ENCODE measurements at places on chromosomes 7 and 10.
A peak's percentile ranks its signal among the peaks of the same experiment; 100 is the strongest.

DNA sequence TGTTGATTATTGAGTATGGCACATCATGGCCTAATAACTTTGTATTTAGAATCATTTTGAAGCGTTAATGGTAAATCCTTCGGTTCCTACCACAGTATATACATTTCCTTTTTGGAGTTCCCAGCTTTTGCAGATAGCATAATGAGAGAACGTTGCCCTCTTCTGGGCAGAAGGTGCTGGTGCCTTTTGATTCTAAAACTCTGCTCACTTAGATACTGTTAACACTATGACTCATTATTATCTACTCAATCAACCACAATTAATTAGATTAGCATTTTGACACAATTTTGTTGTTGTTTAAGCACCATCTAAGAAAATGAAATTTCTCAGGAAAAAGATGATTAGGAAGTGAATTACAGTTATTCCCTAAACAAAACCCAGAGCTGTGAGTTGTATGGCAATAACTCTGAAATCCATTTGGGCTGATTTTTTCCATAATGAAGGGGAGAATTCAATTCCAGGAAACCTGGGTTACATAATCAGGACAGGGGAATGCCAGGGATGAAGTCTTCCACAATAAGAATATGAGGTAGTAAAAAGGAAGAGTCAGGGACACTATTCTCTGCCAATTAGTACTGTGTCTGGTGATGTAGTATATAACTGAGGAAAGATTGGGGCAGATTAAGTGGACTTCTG, 11.5 kb upstream of the DLD start:
- no peak for DNase-seq

DNA sequence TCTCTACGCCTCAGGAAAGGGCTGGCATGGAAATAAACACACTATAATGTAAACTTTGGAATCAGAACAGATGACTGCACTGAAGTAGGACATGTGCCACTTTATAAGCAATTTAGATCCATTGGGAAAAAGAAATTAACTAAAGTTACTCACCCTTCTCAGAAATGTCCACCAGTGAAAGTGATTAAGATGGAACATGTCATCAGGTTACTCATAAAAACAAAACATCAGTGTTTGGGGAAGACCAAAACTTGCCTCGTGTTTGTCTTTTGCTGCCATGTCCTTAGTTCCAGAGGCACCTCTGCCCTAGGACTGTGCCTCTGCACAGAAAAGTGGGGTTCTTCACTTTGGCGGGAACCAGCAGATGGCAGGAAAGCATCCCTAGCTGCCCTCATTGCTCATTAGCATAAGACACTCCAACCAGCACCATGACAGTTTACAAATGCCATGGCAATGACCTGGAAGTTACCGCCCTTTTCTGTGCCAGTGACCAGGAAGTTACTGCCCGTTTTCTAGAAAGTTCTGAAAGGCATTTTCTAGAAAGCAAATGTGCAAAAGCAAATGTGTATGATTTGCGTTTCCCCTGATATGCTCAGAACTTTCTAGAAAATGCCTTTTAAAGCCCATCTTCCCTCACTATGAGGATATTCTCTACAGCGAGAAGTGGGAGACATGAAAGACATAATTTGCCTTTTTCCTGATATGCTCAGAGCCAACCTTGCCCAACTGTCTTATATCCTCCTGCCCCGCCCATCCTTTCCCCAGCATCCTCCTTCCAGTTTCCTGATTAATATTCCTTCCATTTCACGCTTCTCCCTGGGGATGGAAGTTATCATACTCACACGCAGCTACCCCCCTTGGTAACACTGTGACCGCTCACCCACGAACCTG, 258.2 kb downstream of the USP6NL start:
- no peak for DNase-seq

- DNase-seq: no peak
Measured at GRCh38 chr7:55536619-55537457, 35.5 kb downstream of the VOPP1 start.

- DNase-seq: peak; percentile 33
Measured at GRCh38 chr10:28241741-28242399, 61.0 kb downstream of the MPP7 start.

DNA sequence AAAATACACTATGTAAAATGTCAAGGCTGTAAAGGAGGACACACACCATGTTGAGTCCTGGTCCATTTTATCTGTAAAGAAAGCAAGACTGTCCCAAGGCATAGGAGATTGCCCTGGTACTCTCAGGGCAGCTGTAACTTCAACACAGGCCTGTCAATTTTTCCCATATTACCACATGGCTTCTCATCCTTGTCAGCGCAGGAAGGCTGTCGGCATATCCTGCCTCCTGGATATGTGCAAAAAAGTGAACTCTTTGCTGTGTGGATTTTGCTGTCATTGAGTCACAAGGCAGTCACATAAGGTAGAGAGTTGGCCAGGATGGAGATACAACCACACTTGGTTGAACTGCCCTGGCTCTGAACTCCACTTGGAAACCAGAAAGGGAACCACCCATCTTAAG, 8.7 kb downstream of the DUSP5 start:
- DNase-seq: no peak

DNA sequence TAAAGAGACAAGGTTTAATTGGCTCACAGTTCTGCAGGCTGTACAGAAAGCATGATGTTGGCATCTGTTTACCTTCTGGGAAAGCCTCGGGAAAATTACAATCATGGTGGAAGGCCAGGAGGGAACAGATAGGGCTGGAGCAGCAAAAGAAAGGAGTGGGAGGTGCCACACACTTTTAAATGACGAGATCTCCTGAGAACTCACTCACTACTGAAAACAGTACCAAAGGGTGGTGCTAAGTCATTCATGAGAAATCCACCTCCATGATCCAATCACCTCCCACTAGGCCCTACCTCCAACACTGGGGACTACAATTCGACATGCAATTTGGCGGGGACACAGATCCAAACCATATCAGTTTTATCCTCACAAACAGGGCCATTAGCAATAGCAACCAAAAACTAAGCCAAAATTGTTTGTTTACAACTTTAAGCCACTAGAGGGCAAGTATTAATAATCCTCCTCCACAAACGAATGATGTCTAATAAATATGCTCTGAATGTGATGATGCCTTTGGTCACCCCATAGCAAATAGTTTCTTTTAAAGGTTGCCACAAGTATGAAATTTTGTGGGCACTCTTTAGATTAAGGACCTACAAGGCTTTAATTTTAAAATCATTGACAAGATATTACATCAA, 129.2 kb upstream of the NRBF2 start:
- DNase-seq: no peak

DNA sequence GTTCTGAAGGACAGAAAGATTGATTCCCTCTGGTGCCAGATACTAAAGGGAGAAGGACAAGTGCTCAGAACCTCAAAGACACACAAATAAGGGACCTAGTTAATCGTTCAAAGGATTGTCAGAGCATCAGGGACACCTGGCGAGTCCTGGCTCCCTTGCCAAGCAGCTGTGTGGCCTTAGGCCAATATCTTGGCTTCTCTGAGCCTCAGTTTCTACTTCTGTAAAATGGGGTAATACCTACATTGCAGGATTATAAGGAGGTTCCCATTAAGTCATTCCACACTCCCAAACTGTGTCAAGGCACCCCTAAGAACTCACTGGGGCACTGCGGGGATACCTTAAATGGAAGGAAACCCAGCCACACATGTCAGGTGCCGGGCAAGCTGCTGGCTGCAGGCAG, 29.4 kb downstream of the DRGX start:
- no peak for DNase-seq

DNA sequence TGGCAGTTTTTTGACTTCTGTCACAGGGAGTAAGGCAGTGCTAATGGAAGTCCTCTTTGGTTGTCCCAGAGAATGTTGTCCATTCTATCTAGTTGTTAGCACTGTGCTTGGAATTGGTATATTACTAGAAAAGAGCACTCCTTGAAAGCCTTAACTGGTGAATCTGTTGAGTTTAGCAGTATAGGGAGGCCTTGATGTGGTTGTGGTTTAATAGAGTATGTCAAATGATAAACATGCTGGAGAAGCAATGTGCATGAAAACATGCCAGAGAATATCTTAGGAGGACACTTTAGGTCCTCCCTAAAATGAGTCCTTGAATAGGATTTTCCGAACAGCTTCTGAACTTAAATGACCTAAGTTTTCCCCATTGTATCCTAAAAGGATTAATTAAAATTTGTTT, 98.6 kb downstream of the BTRC start:
- DNase-seq: no peak

GRCh38 chr10:114357515-114357996, 46.7 kb downstream of the AFAP1L2 start:
- no peak for DNase-seq

GRCh38 chr10:131621784-131622624, 278.8 kb upstream of the PPP2R2D start:
- no peak for DNase-seq

GRCh38 chr7:110386913-110387312, 704.0 kb upstream of the LRRN3 start:
- peak; percentile 30 for DNase-seq

GRCh38 chr10:27512548-27512947, 8.4 kb downstream of the RAB18 start:
- no peak for DNase-seq

DNA sequence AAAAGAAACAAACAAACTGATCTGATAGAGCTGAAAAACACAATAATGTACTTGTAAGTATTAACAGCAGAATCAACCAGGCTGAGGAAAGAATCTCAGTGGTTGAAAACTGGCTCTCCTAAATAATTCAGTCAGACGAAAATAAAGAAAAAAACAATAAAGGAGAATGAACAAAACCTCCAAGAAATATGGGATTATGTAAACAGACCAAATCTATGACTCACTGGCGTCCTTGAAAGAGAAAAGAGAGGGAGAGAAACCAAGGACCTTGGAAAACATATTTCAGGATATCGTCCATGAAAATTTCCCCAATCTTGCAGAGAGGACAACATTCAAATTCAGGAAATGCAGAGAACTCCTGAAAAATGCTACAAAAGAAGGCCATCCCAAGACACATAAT, 62.9 kb downstream of the FBXL13 start:
- DNase-seq: no peak

DNA sequence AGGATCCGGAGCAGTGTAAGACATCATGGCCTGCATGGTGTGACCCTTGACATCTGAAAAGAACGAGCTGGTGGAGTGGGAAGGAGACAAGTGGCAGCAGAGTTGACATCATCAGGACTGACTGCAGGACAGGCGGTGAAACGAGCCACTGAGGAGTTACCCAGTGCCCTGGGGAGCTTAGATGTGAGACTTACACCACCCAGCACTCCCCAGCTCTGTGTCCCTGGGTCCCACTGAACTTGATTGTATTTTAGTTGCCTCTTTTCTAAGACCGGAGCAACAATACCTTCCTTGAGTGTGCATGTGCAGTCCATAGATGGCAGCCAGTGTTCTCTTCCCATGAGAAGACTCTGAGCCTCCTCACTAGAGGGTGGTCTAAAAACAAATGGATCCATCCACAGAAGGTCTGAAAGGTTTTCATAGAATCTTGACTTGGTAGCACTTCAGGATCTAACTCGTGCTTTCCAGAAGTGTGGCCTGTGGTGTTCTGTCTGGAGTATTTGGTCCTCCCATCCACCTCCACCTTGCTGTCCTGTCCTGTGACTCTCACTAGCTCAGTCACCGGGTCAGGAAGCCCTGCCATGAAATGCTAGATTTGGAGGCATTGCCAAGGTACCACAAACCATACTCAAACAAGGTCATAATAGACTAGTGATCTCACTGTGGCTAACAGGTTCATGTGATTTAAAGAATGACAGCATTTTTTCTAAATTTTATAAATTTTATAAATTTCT, 59.0 kb downstream of the IKZF1 start:
- DNase-seq: no peak

GRCh38 chr7:136998495-136998894, 130.0 kb downstream of the CHRM2 start:
- peak; percentile 30 for DNase-seq

GRCh38 chr10:20892011-20892585, 5.0 kb downstream of the NEBL start:
- no peak for DNase-seq

- DNase-seq: no peak
Measured at GRCh38 chr7:11485636-11486035, 346.4 kb downstream of the THSD7A start.

DNA sequence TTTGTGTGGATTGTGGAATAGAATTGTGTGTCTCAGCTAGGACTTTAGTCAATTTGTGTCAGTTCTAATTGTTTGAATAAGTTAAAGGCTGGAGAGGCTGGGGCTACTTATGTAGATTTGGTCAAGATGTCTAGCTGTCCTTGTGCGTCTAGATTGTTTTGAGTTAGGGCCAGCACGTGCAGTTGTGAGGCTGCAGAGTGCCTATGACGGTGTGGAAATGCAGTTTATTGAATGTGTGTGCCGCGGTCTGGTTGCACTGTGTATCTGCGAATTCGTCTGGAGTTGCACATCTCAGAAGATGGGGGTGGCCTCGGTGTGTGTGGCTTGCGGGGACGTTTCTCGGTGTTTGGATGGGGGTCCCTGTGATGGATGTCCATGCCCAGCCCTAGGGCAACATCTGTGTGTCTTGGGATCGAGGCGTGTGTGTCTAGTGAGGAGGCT, 10.2 kb downstream of the EMX2 start:
- no peak for DNase-seq

DNA sequence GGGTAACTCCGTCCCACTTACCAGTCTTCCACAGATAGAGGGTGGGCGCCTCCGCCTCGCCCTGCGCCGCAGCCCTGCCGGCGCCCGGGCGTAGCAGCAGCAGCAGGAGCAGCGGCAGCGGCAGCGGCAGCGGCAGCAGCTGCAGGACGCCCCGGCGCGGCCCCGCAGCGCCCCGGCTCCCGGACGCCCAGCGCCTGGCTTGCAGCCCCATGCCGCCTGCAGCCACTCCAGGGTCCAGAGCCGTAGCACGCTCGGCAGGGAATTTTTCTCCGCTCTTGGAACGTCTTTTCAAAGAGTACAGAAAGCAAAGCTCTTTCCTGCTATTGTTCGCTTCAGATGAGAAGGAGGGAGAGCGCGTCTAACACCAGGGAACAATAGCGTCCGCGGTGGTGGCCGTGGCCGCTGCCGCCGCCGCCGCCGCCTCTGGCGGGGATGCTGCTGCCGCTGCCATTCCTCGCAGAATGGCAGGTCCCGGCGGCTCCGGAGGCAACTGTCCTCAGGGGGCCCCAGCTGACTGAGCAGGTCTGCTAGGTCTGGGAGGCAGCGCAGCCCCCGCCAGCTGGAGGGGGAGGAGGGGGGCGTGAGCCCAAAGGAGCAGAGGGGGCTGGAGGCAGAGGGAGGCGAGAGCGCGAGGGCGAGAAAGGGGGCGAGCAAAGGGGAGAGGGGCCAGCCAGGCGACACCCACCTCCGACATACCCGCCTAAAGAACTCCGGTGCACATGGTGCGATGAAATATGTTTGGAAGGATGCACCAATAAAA, at the start of gene THSD7A:
TSS of gene THSD7A (minus strand) at position 463 of the 760 bp plus-strand sequence. CDS start at position 211, 252 bp downstream.
- DNase-seq: no peak

GRCh38 chr10:76778914-76779795, 858.5 kb downstream of the KCNMA1 start:
- no peak for DNase-seq

- no peak for DNase-seq
Measured at GRCh38 chr7:47103498-47104205, 478.3 kb downstream of the TNS3 start.
